ENCODE measurements at places on chromosomes 1 and 21.

GRCh38 chr1:233211595-233211994 is 83.9 kb downstream of the PCNX2 start:
- H3K27ac ChIP-seq = no peak overlapping the region
- H3K27me3 ChIP-seq = no peaks in the 10 kb centered on the region
- H3K4me3 ChIP-seq = no peak overlapping the region
- H3K4me1 ChIP-seq = no peaks in the 10 kb centered on the region
- DNase-seq = no peak

DNA sequence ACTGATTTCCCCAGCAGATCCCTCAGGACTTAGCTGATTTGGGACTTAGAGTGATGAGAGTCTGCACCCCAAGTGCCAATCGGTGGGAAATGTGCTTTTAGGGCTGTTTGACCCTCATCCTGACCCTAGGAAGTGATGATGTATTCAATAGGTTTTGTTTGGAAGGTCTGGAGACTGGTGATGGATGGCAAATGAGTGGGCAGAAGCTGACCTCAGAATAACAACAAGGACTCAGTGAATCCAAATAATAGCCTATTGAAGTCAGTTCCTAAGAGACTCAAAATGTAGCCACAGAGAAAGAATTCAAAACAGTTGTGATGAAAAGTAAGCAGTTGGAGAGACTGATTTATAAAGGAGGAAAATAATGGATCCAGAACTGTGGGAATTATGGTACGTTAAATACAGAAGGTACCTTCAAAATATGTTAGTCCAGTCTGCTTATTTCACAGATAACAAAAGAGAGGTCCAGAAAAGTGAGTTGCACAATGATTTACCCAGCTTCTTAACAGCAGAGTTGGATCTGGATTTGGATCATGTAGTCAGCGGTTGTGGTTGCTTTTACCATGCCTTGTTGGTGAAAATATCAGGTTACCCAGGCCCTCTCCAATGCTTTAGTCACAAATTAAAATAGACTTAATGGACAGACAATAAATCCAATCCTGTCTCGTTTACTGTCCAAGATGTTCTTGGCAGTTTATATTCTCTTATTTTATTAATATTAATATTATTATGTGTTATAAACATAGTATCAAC is 123.0 kb upstream of the PTBP2 start:
- no peak overlapping the region for H3K27ac ChIP-seq
- no peak for DNase-seq
- H3K36me3 ChIP-seq = no peaks in the 10 kb centered on the region
- H3K4me1 ChIP-seq = no peaks in the 10 kb centered on the region
- peaks cover 3% of the 10 kb centered on the region for H3K27me3 ChIP-seq
- no peak overlapping the region for H3K4me3 ChIP-seq

DNA sequence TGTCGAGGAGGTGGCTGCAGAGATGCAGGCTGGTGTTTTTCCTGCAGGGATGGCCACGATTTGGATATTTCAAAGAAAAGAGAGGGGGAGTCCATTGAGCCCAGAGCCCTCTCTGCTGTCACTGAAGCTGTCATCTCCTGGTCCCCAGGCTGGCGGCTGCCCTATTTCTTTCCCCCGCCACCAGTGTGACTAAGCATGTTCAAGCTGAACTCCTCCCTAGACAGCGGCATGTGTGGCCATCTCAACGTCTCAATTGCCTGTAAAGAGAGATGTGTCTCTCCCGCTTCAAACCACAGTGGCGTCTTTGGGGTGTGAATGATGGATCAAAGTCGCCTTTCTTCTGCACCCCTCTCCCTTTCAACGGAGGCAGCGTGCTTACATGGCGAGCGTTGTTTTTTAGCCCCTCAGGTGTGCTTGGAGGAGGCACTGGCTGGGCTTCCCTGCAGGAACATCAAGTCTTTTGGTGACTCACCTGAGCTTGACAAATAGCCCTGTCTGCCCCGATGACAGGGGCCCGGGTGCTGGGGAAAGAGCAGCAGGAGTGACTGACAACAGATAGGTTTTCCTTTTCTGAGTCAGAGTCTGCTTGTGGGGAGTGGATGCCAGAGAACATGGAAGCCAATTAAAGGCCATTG is 346.4 kb upstream of the AJAP1 start:
- DNase-seq = no peak
- no peak overlapping the region for H3K27ac ChIP-seq
- no peaks in the 10 kb centered on the region for H3K4me1 ChIP-seq
- peaks cover 3% of the 10 kb centered on the region for H3K27me3 ChIP-seq
- H3K4me3 ChIP-seq = no peak overlapping the region

GRCh38 chr1:164760569-164760968 is 201.6 kb downstream of the PBX1 start:
- no peak for DNase-seq
- H3K4me3 ChIP-seq = no peak overlapping the region
- H3K27me3 ChIP-seq = peaks cover 6% of the 10 kb centered on the region
- no peaks in the 10 kb centered on the region for H3K4me1 ChIP-seq
- no peak overlapping the region for H3K27ac ChIP-seq

DNA sequence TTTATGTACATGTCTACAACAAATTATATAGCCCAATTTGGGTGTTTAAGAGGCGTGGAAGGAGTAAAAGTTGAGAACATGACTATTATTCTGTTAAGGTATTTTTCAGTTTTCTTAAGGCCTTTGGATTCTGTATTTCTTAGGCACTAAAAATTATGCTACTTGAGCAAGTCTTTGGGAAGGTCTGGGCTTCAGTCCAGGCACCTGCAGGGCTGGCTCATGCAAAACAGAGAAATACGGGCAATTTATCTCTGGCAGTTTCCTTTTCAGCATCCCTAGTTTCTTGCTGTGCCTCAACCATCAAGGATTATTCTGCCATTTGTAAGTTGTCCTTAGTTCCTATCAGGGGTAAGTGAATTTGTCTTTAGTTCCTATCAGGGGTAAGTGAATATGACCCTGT is 358.8 kb upstream of the B3GALT2 start:
- H3K27me3 ChIP-seq = no peaks in the 10 kb centered on the region
- H3K4me3 ChIP-seq = no peak overlapping the region
- peaks cover 17% of the 10 kb centered on the region for H3K4me1 ChIP-seq
- no peak overlapping the region for H3K27ac ChIP-seq
- no peak for DNase-seq
- no peaks in the 10 kb centered on the region for H3K36me3 ChIP-seq

DNA sequence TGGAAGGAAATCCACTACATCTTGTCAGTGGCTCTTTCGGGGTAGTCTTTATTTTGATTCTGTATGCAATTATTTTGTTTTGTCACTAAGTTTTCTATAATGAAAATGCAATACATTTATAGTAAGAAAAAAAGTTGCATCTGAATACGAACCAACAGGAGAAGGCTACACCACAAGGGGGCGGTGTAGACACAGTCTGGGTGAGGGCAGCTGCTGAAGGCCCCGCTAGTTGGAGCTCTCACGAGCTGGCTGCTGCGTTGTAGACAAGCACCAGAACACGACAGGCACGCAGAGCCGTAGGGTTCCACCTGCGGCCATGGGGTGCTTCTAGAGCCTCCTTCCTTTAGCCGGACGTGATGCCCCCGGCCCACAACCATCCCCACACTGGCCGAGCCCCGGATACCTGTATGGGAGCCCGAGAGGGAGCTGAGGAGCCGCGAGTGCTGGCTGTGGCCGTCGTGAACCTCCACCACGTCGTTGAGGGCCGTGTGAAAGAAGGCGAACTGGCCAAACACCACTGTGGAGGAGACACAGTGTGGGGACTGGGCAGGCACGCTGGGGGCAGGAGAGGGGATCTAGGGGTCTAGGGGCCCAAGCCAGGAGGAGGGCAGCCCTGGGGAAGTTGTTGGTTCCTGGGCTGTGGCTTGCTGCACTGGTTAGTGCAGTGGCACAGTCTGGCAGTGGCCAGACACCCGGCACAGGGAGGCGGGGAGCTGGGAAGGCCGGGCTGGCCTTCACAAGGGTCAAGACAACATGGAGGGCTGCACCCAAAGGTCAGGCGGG is 160.8 kb downstream of the ZSCAN20 start:
- H3K4me3 ChIP-seq = peak overlapping the region; percentile 13
- DNase-seq = peak; percentile 91
- no peaks in the 10 kb centered on the region for H3K36me3 ChIP-seq
- no peak overlapping the region for H3K27ac ChIP-seq
- H3K4me1 ChIP-seq = peaks cover 5% of the 10 kb centered on the region

DNA sequence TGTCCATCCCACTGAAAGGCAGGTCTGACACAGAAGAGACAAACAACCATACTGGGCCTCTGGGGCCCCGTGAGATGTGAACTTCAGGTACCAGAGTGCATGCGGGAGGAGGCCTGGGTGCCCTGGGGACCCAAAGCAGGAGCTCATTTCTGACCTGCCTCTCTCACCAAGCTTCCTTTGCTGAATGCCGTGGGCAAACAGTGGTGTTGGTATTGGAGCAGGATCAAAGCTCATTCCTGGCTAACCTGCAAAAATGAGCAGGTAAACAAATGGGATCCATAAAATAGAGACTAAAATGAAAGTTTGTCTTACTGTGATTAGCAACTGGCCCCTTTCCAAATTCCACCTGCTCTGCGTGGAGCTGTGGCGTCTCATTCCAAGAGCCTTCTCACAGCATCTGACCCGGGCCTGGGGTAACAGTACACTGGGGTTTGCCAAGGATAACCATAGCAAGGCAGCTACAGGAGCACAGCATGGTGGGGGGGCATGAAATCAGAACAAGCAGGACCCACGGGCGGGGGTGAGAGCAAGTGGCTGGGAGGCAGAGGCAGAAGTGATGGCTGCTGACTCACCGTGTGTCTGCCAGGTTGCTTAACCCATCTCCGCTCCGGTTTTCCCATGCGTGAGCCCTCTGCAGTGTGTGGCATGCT is 103.6 kb downstream of the KIF26B start:
- no peak for DNase-seq
- no peaks in the 10 kb centered on the region for H3K36me3 ChIP-seq
- no peak overlapping the region for H3K4me3 ChIP-seq
- H3K4me1 ChIP-seq = peaks cover 3% of the 10 kb centered on the region
- H3K27ac ChIP-seq = no peak overlapping the region

- DNase-seq = no peak
- no peak overlapping the region for H3K27ac ChIP-seq
- no peaks in the 10 kb centered on the region for H3K4me1 ChIP-seq
- H3K4me3 ChIP-seq = no peak overlapping the region
- no peaks in the 10 kb centered on the region for H3K27me3 ChIP-seq
Observed at GRCh38 chr1:56287721-56288120, 291.6 kb downstream of the PLPP3 start.

- no peaks in the 10 kb centered on the region for H3K4me1 ChIP-seq
- no peak overlapping the region for H3K27ac ChIP-seq
- H3K27me3 ChIP-seq = peaks cover 4% of the 10 kb centered on the region
Observed at GRCh38 chr1:24084050-24084449, 27.9 kb downstream of the MYOM3 start.

DNA sequence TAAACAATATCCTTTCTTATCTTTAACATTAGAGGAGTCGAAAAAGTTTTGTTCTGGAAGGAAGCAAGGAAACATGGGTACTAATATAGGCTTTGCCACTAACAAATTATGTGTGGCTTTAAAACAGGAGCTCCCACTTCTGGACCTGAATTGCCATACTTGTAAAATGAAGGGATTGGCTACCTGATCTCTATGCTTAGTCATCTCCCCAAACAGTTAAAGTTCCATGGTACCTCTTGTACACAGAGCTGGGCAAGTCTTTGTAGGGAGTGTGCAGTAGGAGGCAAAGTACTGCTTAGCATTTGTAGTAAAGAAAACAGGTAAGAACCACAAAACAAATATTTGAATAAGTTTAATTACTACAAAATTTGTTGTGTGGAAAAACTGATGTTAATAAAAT is 81.3 kb downstream of the MAST2 start:
- H3K27me3 ChIP-seq = no peaks in the 10 kb centered on the region
- no peak for DNase-seq
- no peaks in the 10 kb centered on the region for H3K36me3 ChIP-seq
- H3K27ac ChIP-seq = no peak overlapping the region
- H3K4me1 ChIP-seq = no peaks in the 10 kb centered on the region

GRCh38 chr1:24641646-24642151 is 1.4 kb upstream of the SRRM1 start:
- peaks cover 38% of the 10 kb centered on the region for H3K4me1 ChIP-seq
- H3K36me3 ChIP-seq = no peaks in the 10 kb centered on the region

DNA sequence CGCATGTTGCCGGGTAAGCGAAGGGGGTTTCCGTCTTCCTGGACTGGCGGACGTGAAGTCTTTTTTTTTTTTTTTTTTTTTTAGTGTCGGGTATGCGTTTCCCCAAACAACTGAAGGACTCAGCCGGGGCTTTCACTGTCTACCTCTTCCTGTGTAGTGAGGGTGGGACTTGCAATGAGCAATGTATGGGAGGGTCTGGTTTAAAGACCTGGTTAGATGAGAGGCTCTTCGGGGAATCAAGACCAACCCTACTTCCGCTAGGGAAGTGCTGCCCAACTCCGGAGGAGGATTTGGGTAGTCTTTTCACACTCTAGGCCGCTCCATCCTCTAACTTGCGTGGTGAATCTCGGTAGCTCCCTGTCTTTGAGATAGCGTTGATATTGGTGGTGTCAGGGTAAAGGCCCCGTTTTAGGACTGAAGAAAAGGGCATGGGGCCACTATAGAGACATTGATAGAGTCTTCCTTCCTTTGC is 754 bp downstream of the PRRC2C start:
- DNase-seq = peak; percentile 87
- peak overlapping the region; percentile 97 for H3K4me3 ChIP-seq
- H3K27me3 ChIP-seq = no peaks in the 10 kb centered on the region
- H3K36me3 ChIP-seq = no peaks in the 10 kb centered on the region

DNA sequence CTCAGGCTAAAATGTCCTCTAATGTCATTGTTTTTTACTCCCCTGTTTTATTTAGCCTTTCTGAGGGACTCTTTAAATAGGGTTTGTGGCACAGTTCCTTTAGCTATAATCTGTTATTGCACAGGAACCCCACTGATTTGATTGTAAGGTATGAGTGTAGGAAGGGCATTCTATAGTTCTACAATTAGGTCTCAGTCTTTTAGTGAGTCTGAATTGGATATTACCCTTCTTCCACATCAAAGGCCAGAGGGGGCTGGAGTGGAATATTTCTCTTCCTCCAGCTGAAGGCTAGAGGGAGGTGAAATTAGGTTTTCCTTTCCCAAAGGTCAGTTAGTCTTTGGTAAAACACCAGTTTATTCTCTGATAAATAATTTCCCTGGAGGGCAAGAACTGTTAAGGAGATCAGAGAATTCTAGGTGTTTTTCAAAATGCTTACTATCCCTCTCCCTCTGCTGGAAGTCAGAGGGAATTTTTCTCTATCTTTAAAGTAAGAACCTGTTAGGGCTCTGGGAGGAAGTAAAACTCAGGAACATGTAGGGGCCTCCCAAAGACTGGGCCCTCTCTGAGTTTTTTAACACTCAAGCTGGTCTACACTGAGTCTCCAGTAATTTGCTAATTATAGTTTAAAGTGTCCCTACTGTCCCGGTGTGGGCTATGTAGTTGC is 176.3 kb upstream of the ZNHIT6 start:
- H3K4me3 ChIP-seq = no peak overlapping the region
- no peaks in the 10 kb centered on the region for H3K4me1 ChIP-seq
- H3K27ac ChIP-seq = no peak overlapping the region
- DNase-seq = no peak
- no peaks in the 10 kb centered on the region for H3K36me3 ChIP-seq

- H3K4me1 ChIP-seq = peaks cover 20% of the 10 kb centered on the region
- no peaks in the 10 kb centered on the region for H3K27me3 ChIP-seq
- DNase-seq = no peak
- no peak overlapping the region for H3K4me3 ChIP-seq
- H3K36me3 ChIP-seq = no peaks in the 10 kb centered on the region
- peak overlapping the region; percentile 77 for H3K27ac ChIP-seq
Observed at GRCh38 chr1:92968138-92969032, 7.1 kb upstream of the DIPK1A start.

GRCh38 chr21:14095056-14095455 is 115.7 kb downstream of the LIPI start:
- H3K4me3 ChIP-seq = no peak overlapping the region
- H3K4me1 ChIP-seq = no peaks in the 10 kb centered on the region
- no peak for DNase-seq
- no peak overlapping the region for H3K27ac ChIP-seq
- no peaks in the 10 kb centered on the region for H3K27me3 ChIP-seq
- H3K36me3 ChIP-seq = no peaks in the 10 kb centered on the region
